AG20443 (cell line): ENCODE measurements at places on chromosomes 13 and 19.

GRCh38 chr13:94968040-94968756 lies 255.9 kb upstream of the SOX21 start:
- peak; percentile 37 for DNase-seq

GRCh38 chr13:66693656-66694055 lies 536.5 kb downstream of the PCDH9 start:
- DNase-seq, result no peak

GRCh38 chr19:2050991-2051772 lies at the start of gene MKNK2:
Gene MKNK2, minus strand, starts transcription at chr19:2051244. Its CDS starts 393 bp downstream, at chr19:2050851.
- DNase-seq, result peak; percentile 99

DNA sequence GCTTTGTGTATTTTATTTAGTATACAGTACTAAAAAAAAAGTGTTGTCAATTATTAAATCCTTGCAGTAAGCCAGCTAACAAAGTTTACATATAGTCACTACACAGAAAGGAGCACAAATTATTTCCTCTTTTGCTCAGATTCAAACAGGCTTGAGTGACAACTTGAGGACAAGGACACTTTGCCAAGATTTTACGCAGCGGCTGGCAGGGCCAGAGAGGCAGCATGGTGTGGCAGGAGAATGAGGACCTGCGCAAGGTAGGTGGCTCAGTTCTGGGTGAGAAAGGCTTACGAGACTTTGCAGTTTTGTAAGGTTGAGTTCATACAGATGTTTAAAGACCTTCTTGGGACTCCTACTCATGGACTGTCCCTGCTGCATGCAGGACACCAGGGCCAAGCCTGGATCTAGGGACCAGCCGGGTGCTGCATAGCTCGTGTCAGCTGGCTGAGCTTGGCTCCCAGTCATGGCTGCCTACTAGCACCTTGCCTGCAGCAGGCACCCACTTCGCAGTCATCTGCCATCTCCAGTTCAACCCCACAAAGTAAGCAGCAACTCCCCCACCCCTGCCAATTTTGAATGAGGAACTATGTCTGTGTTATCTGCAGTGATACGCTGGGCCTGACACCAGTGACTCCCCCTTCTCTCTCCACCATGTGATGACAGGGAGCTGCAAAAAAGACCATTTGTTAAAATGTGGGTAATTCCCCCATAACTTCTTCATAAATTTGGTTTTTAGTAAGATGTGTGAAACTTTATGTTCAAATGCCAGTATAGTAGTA lies 3.7 kb upstream of the TUBA3C start:
- no peak for DNase-seq

GRCh38 chr13:44498969-44499368 lies 77.2 kb downstream of the TSC22D1 start:
- no peak for DNase-seq

DNA sequence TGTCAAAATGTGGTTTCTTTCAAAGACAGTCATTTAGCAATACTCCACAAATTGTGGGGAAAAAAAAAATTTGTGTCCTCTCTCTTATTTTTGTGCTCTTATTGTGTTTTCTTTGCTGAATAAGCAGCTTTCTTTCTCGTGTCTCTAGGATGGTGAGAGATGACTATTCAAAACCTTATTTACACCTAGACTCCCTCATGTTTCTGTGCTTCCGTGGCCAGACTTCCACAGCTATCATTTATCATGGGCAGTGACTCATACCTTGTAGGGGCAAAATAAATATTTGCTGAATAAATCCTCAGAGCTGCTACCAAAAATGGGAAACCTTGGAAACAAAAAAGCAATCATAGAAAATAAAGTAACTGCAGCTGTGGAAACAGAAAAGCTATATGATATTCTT lies 204.9 kb upstream of the MIR17HG start:
- peak; percentile 37 for DNase-seq

GRCh38 chr13:98261165-98261702 lies 84.2 kb upstream of the RNF113B start:
- DNase-seq, result no peak

- DNase-seq, result no peak
These were observed 91.5 kb upstream of the WASF3 start for GRCh38 chr13:26465954-26466353.

GRCh38 chr19:47099576-47100050 lies 14.0 kb downstream of the ZC3H4 start:
- DNase-seq, result no peak

- DNase-seq, result no peak
These were observed 30.4 kb downstream of the NAXD start for GRCh38 chr13:110645750-110646149.

DNA sequence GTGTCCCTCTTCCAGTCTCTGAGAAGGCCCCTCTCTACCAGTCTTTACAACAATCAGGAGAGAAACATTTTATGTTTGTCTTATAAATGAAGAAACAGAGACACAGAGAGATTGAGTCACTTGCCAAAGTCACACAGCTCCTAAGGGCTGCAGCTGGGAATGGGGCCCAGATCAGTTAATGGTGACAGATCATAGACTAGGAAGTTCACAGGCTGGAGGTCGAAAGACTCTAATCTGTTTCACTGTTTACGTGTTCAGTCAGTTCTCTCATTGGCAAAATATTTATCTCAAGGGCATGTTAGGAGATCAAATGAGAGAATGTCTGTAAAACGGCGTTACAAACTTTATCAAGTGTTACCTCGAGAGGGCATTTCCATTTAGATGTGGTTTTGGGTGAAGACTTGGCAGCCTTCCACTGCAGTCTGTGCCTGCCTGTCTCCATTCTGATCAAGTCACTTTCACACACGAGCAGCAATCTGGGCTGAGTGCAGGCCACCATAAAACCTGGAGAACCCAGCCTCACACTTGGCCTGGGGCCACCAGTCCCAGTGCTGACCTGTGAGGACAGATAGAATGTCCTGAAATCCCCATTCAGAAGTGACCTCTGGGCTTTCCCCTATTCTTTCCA lies 65.1 kb downstream of the SIAH3 start:
- no peak for DNase-seq

DNA sequence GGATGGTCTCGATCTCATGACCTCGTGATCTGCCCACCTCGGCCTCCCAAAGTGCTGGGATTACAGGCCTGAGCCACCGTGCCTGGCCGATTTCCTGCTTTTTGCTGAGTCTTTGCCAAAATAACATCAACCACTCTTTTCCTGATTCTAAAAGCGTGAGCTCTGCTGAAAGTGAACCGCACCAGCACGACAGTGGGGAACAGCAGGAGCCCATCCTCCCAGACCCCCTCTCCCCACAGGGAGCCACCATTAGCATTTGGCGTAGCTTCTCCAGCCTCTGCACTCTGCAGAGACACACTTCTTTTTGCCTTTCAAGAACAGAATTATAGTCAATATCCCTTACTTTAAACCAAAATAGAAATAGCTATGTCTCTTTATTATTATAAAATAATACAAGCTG lies 41.3 kb downstream of the MYH14 start:
- no peak for DNase-seq

DNA sequence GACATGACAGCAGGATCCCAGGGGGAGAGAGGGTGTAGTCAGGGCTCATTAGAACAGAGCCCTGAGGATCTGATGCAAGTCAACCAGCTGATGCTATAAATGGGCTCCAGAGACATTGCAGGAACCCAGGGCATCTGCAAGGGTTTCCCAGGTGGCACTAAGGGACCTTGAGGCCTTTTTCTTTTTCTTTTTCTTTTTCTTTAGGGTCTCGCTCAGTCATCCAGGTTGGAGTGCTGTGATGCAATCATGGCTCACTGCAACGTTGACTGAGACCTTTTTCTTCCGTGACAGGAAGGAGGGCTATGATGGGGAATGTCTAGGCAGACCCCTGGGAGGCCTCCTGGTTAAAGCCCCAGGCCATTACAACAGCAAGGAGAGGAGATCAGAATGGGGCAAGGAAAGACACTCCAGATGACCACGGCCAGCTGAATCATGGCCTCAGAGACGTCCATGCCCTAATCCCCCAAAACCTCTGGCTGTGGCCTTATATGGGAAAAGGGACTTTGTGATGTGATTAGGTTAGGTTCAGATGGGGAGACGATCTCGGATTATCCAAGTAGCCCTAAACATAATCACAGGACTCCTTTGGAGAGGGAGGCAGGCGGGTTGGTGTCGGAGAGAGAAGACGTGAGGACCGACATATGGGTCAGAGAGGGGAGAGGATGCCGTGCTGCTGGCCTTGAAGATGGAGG lies 4.5 kb upstream of the FCGRT start:
- no peak for DNase-seq

GRCh38 chr13:52707375-52707774 lies 32.2 kb downstream of the CNMD start:
- DNase-seq, result no peak

GRCh38 chr13:110396476-110396875 lies 89.4 kb downstream of the COL4A2 start:
- peak; percentile 38 for DNase-seq

GRCh38 chr13:50700664-50701305 lies 142.7 kb downstream of the DLEU7 start:
- DNase-seq, result no peak

GRCh38 chr19:756236-756635 lies 5.3 kb downstream of the MISP start:
- peak; percentile 36 for DNase-seq
